ENCODE measurements at places on chromosomes 12 and 14. TPM values are rescaled to one million over a fixed set of nuclear protein-coding genes. Genes with fewer than 3 reads are reported as not detected.
A peak's percentile ranks its signal among the peaks of the same experiment; 100 is the strongest.

The SYT1 gene
- total RNA-seq = not detected

The RNF31 gene
- 86.5 TPM for total RNA-seq

DNA sequence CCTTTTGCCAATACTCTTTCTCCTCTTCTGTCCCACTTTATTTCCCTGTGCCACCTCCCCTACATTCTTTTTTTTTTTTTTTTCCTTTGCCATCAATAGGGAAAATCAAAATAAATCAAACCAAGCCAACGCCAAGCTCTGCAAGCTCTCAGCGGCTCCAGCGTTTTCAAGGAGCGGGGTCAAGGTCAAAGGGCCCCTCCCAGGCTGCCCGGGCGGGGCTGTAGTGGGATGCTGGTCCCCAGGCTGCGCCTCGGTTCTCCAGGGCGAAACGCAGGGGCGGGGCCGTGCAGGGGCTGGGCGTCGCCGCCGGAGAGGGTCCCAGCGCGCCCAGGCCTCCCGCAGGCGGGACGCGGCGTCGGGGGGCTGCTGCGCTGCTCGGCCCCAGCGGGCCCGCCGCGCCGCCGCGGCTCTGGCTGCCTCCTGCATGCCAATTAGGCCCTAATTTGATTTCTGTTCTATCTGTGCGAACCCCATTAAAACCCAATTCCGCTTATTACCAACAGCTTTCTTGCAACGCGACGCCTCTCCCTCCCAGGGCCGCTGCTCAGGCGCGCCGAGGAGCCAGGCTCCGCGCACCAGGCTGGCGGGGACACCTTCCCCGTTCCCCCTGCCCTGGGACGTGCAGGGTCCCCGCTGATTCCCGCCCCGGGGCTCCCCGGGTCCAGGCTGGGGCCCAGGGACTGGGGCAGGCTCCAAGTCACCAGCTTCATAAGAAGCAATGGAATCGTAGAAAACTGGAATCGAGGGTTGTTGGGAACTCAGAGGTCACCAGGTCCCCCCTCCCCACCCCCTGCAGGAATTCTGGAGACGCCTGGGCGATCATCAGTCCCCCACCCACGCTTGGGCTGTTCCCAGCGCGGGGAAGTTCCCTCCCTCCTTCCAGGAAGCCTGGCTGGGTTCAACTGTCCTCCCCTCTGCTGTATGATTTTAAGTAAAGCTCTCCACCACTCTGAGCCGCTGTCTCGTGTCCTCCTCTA, 50.7 kb upstream of the MAP1LC3B2 start:
- DNase-seq = peak; percentile 53
- peaks cover 4% of the 10 kb centered on the region for H3K4me1 ChIP-seq
- H3K27me3 ChIP-seq = peaks cover 7% of the 10 kb centered on the region
- H3K36me3 ChIP-seq = no peaks in the 10 kb centered on the region
- peak overlapping the region; percentile 65 for H3K4me3 ChIP-seq
- H3K27ac ChIP-seq = no peak overlapping the region

- H3K27ac ChIP-seq = peak overlapping the region; percentile 67
- peaks cover 3% of the 10 kb centered on the region for H3K4me1 ChIP-seq
- H3K36me3 ChIP-seq = peaks cover 4% of the 10 kb centered on the region
- DNase-seq = no peak
- H3K4me3 ChIP-seq = no peak overlapping the region
Observed at GRCh38 chr14:21197418-21198205, 41.7 kb upstream of the OR5AU1 start.

GRCh38 chr14:61733972-61734371, 28.2 kb upstream of the SNAPC1 start:
- no peak overlapping the region for H3K27ac ChIP-seq
- H3K36me3 ChIP-seq = peaks cover 62% of the 10 kb centered on the region
- DNase-seq = no peak
- H3K4me1 ChIP-seq = peaks cover 32% of the 10 kb centered on the region
- no peaks in the 10 kb centered on the region for H3K27me3 ChIP-seq
- no peak overlapping the region for H3K4me3 ChIP-seq
